ENCODE measurements at places on chromosomes 6 and 20.

DNA sequence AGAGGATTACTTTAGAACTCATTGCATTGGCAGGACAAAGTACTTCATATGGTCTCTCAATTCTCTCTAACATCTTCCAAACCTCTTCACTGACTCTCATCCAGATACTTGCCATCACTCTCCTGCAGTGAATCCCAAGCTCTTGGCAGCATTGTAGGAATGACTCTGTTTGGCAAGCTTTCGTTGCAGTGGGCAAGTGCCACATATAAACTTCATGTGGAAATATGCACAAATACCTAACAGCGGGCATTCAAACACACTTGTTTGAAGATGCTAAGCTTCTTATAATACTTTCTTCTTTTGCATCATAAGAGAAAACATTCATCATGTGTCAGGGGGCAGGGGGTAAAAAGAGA, 86.2 kb upstream of the F13A1 start:
- DNase-seq = no peak

DNA sequence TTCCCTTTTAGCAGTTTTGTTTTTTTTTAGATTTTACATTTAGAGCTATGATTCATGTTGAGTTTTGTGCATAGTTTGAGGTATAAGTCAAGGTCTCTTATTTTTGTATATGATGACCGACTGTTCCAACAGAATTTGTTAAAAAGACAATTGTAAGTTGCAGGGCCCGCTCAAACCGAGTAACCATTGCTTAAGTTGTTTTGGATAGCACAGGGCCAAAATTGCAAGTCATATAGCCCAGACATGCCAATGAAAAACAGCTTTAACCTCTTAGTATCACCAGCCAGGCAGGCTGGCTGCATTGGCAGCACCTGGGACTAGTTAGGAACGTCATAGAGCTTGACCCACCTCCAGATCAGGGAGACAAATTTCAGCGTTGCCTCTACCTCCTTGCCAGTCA, 47.3 kb downstream of the PFDN4 start:
- DNase-seq = no peak

DNA sequence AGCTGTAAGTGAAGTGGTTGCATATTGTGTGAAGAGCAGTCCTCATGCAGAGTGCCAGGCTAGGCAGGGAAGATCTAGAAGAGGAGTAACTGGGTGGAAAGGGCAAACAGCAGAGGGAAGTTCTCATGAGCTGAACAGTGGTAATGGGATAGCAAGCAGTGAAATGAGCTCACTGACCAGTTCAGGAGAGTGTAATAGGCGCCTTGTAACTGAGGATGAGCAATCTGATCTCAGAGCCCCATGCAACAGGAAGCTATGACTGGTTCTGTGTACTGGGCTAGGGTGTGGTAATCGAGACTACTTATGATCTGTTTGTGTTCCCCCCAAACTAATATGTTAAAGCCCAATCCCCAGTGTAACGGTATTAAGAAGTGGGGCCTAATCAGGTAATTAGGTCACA, 98.6 kb downstream of the RFX6 start:
- no peak for DNase-seq

- no peak for DNase-seq
These were observed 7.8 kb downstream of the IL22RA2 start for GRCh38 chr6:137165375-137166246.

- DNase-seq = no peak
These were observed 49.5 kb downstream of the SLC35D3 start for GRCh38 chr6:136971609-136972008.

Data from stimulated activated CD4-positive, alpha-beta T cell treated with anti-CD3 and anti-CD28 coated beads, Interleukin-4, amount 100 ng/mL, for 4 hours (primary cell).